ENCODE measurements at places on chromosomes 2 and 18. TPM values are rescaled to one million over a fixed set of nuclear protein-coding genes. Genes with fewer than 3 reads are reported as not detected.

DNA sequence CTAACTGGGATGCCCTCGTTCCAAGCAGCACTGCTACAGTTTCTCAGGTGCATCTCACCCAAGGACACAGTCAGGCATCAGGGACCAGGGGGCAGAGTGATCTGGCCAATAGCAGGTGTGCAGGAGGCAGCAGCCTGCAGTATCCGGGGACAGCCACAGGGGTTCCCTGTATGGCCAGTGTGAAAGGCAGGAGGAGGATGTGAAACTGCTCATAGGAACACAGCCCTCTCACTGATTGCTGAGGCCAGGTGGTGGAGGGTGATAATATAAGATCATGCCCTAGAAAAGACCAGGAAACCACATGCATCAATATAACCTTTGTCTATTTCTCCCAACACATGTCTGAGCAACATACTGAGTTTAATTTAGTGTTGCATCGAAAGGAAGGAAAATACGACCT lies 112.7 kb upstream of the TACR1 start:
- DNase-seq = peak; percentile 7
- H3K27me3 ChIP-seq = no peaks in the 10 kb centered on the region
- H3K4me3 ChIP-seq = no peak overlapping the region
- no peaks in the 10 kb centered on the region for H3K36me3 ChIP-seq
- H3K27ac ChIP-seq = no peak overlapping the region
- H3K4me1 ChIP-seq = no peaks in the 10 kb centered on the region

GRCh38 chr2:134304394-134305108 lies 50.7 kb downstream of the MGAT5 start:
- H3K27ac ChIP-seq = no peak overlapping the region
- no peaks in the 10 kb centered on the region for H3K36me3 ChIP-seq
- H3K4me3 ChIP-seq = no peak overlapping the region
- DNase-seq = no peak
- H3K4me1 ChIP-seq = no peaks in the 10 kb centered on the region

- H3K4me3 ChIP-seq = no peak overlapping the region
- no peaks in the 10 kb centered on the region for H3K36me3 ChIP-seq
- no peaks in the 10 kb centered on the region for H3K4me1 ChIP-seq
- no peak for DNase-seq
- no peak overlapping the region for H3K27ac ChIP-seq
Measured at GRCh38 chr2:9126540-9126939, 80.1 kb upstream of the ASAP2 start.

DNA sequence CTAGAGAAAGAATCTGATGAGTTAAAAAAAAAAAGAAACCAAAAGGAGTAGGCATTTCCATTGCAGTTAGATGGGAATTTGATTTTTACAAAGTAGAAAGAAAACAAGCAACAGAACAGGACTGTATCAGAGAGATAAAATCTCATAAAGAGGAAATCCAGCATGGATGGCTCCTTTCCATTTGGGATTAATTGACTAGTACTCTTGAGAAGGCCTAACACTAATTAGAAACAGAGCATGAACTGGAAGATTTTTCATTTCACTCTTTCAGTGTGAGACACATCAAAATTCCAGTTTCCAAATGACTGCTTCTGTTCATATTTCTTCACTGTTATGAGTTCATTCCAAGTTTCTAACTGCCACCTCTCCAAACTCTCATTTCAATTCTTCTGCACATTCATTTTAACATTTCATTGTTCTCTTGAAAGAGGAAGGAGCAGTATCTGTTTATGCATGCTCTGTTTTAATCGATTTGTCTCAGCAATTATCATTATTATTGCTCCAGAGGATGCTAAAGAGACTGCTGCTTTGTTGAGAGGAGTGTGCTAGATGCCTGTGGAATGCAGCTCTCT lies 108.8 kb upstream of the PIEZO2 start:
- no peak overlapping the region for H3K27ac ChIP-seq
- no peak for DNase-seq
- H3K4me1 ChIP-seq = no peaks in the 10 kb centered on the region
- no peak overlapping the region for H3K4me3 ChIP-seq
- peaks cover 2% of the 10 kb centered on the region for H3K27me3 ChIP-seq

The TUBB6 gene
- 64.4 TPM for polyA plus RNA-seq

- peak within 1 kb of the TSS; percentile 55 for H3K4me3 ChIP-seq
- peak within 1 kb of the TSS; percentile 65 for H3K27ac ChIP-seq
- peaks cover 26% of the 10 kb centered on the region for H3K27me3 ChIP-seq
- H3K36me3 ChIP-seq = no peaks in the 10 kb centered on the region
Measured at GRCh38 chr2:102141970-102142828, at the start of gene IL1R1. TSS of gene IL1R1 (plus strand) at chr2:102142746. CDS start at chr2:102157725, 14,979 bp downstream.

DNA sequence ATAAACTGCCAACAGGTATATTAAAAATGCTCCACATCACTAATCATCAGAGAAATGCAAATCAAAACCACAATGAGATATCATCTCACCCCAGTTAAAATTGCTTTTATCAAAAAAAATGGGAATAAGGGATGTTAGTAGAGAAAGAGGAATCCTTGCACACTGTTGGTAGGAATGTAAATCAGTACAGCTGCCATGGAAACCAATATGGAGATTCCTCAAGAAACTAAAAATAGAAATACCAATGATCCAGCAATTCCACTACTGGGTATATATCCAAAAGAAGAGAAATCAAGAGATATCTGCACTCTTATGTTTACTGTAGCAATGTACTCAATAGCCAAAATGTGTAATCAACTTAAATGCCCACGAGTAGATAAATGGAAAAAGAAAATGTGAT lies 40.6 kb downstream of the ZRANB3 start:
- no peak overlapping the region for H3K4me3 ChIP-seq
- H3K27me3 ChIP-seq = no peaks in the 10 kb centered on the region

DNA sequence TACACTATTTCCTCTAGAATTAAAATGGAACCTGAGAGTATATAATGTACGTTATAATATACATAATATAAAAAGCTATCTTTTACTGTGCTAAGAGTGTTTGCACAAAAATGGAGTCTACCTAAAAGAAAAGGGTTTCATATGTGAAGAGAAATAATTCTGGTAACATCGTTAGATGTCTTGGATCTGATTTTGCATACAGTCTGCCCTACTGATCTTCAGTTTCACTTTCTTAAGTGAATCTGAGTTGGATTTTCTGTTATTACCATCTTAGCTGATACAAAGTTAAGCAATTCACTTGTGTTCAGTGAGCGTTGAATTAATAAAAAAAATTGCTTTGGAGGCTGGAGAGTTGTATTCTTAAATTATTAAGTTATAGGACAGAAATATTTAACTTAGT lies 502.1 kb upstream of the TMEFF2 start:
- H3K27ac ChIP-seq = no peak overlapping the region
- no peak for DNase-seq
- H3K36me3 ChIP-seq = no peaks in the 10 kb centered on the region
- H3K27me3 ChIP-seq = no peaks in the 10 kb centered on the region

The CD226 gene
- polyA plus RNA-seq = 1.6 TPM

The VIL1 gene
- polyA plus RNA-seq = 498 TPM

GRCh38 chr18:67358947-67359346 lies 157.6 kb downstream of the DSEL start:
- no peak overlapping the region for H3K4me3 ChIP-seq
- no peaks in the 10 kb centered on the region for H3K36me3 ChIP-seq
- DNase-seq = no peak
- H3K4me1 ChIP-seq = no peaks in the 10 kb centered on the region
- H3K27ac ChIP-seq = no peak overlapping the region
- H3K27me3 ChIP-seq = no peaks in the 10 kb centered on the region

- peaks cover 25% of the 10 kb centered on the region for H3K4me1 ChIP-seq
- H3K27me3 ChIP-seq = no peaks in the 10 kb centered on the region
- no peaks in the 10 kb centered on the region for H3K36me3 ChIP-seq
- H3K4me3 ChIP-seq = no peak overlapping the region
- no peak for DNase-seq
- H3K27ac ChIP-seq = peak overlapping the region; percentile 73
Measured at GRCh38 chr2:101231240-101231639, 21.4 kb upstream of the CNOT11 start.

DNA sequence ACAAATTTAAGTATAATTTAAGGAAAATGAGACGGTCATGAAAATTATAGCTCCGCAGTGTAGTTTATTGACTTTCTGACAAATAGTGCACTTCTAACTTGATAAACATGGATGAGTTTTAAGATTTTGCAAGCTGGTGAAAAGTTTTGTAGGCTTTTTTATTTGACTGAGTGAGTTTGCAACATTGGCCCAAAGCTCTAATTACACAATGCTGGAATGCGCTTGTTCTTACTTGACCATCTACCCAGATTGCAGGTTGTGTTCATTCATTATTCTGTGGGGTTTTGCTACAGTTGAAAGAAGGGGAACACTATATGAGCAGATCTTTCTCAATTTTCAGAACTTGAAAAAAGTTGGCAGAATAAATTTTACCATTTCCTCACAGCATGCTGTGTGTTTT lies 13.5 kb downstream of the SPOPL start:
- no peak overlapping the region for H3K27ac ChIP-seq
- H3K27me3 ChIP-seq = no peaks in the 10 kb centered on the region
- no peaks in the 10 kb centered on the region for H3K36me3 ChIP-seq

GRCh38 chr2:17969661-17970060 lies 91.2 kb downstream of the KCNS3 start:
- H3K4me3 ChIP-seq = no peak overlapping the region
- H3K27ac ChIP-seq = no peak overlapping the region
- H3K27me3 ChIP-seq = no peaks in the 10 kb centered on the region
- no peaks in the 10 kb centered on the region for H3K4me1 ChIP-seq

The CTAGE1 gene
- 0.10 TPM for polyA plus RNA-seq

- no peaks in the 10 kb centered on the region for H3K27me3 ChIP-seq
- no peak for DNase-seq
- no peaks in the 10 kb centered on the region for H3K36me3 ChIP-seq
- H3K4me3 ChIP-seq = no peak overlapping the region
- peaks cover 7% of the 10 kb centered on the region for H3K4me1 ChIP-seq
- no peak overlapping the region for H3K27ac ChIP-seq
Measured at GRCh38 chr2:43415592-43415991, 180.2 kb downstream of the THADA start.

DNA sequence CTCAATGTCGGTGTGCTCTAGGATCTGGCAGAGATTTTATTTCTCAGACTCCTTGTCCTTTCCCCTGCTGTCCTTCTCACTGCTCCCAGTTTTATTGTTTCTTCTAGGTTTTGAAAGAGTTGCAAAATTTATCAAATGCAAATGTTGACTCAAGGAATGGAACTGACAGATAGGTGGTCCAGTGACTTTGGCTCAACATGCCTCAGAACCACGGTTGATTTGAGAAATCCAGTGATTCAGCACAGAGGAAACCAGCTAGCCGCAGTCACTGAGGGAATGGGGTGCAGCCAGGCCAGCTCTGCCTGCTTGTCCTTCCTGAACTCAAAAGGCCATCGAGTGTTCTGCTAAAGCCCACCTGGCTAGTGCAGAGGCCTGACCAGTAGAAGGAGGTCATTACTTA lies 125.7 kb upstream of the LYPD6 start:
- H3K27me3 ChIP-seq = no peaks in the 10 kb centered on the region
- no peak overlapping the region for H3K4me3 ChIP-seq
- no peaks in the 10 kb centered on the region for H3K4me1 ChIP-seq

DNA sequence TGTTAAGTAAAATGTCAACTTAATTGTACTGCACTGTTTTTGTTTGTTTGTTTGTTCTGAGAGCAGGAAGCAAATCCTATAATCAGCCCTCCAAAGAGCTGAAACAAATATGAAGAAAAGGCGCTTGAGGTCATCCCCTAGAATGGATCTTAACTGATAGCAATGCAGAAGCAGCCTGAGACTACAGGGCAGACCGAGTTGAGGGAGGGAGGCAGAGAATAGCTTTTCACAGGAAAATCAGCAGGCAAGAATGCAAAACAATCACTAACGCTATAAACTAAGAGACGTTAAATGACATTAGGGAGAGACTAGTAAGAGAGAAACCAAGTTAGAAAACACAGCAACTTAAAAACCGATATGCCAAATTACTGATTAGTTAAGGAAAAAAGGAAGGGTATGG lies 37.2 kb downstream of the GALNT1 start:
- H3K27me3 ChIP-seq = no peaks in the 10 kb centered on the region
- DNase-seq = no peak
- no peak overlapping the region for H3K27ac ChIP-seq
- no peak overlapping the region for H3K4me3 ChIP-seq
- peaks cover 10% of the 10 kb centered on the region for H3K4me1 ChIP-seq

The ESPNL gene
- 1.5 TPM for polyA plus RNA-seq

DNA sequence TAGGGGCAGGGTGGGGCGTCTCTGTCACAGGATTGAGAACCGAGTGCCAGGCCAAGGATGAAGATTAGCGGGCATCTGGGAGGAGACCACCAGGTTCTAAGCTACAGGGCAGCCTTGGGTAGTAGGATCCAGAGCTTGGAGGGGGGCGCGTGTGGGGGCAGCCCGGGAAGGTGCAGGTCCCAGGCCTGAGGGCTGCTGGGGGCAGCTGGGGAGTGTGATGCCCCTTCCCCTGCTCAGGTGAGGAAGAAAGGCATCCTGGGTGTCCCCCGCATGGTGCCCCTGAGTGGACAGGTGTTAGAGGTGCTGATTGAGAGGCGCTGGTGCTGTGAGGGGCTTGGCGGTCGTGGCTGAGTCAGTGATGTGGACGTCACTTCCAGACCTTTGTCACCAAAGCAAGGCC lies 33.9 kb upstream of the MBP start:
- no peak overlapping the region for H3K27ac ChIP-seq
- no peak overlapping the region for H3K4me3 ChIP-seq
- H3K4me1 ChIP-seq = no peaks in the 10 kb centered on the region

DNA sequence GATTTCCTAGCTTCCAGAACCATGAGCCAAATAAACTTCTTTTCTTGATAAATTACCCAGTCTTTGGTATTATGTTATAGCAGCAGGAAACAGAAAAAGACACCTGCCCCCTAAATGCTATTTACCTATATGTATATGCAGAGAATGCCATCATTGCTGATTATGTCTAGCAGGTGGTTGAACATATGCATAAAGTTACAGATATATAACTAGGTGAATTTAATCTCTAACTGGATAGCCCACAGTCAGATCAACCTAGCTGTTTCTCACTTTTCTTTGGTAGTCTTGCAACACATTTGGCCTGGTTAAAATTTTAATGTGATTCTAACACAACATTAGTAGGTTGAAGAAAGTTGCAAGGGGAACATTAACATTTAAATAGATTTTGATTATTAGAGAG lies 7.1 kb upstream of the CERS6 start:
- no peak for DNase-seq
- no peak overlapping the region for H3K27ac ChIP-seq
- no peaks in the 10 kb centered on the region for H3K36me3 ChIP-seq
- no peaks in the 10 kb centered on the region for H3K4me1 ChIP-seq
- no peak overlapping the region for H3K4me3 ChIP-seq

The CBLN2 gene
- polyA plus RNA-seq = 11.4 TPM

GRCh38 chr2:168127371-168127770 lies 120.0 kb downstream of the STK39 start:
- DNase-seq = no peak
- no peak overlapping the region for H3K27ac ChIP-seq
- H3K36me3 ChIP-seq = peaks cover 22% of the 10 kb centered on the region
- H3K4me3 ChIP-seq = no peak overlapping the region
- no peaks in the 10 kb centered on the region for H3K4me1 ChIP-seq

DNA sequence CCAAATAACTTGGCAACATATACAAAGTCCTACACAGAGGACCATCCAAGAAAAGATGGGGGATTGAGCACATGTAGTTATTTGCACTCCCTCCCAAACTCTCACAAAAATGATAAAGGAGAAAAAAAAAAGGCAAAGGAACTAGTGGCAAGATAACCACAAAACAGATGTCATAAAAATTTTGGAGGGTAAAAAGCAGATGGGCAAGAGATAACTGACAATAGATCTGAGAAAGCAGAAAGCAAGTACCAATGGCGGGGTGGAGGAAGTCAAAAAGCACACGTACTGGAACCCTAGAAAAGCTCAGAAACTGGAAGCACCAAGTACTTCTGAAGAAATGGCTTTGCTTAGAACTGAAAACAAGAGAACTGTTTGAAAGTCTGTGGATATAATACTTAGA lies 82.0 kb downstream of the WDPCP start:
- H3K27me3 ChIP-seq = no peaks in the 10 kb centered on the region
- no peaks in the 10 kb centered on the region for H3K4me1 ChIP-seq
- no peak overlapping the region for H3K27ac ChIP-seq
- H3K36me3 ChIP-seq = no peaks in the 10 kb centered on the region
